Fibroblast of skin of left biceps (primary cell): ENCODE measurements at places on chromosomes 3 and 15.

DNA sequence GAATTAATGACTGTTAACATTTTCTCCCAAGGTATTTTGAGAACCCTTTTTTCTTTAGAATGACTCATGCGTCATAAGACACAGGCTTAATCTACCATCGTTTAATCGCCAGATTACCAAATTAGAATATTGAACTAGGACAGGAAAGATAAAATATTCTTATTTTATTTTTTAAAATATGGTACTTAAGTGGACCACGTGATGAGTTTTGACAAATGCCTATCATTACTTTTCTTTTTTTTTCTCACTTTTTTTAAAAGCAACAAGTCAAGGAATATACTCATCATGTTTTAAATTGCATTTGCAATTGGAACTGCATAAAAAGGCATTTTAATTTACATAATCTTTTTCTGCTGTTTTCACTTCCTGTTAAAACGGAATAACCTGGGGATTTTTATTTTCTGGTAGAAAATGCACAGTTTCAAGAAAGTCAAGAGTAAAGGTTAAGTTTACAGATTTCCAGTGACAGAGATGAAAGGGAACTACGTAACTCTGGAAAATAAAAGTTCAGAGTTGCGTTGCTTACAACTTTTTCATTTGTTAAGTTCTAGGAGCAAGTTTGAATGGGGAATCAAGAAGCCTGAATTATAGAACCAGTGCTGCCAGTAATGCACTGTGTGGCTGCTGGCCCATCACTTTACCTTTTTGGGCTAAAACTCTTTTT lies 23.6 kb downstream of the SIAH2 start:
- no peak for DNase-seq

GRCh38 chr15:58267051-58267450 lies 128.9 kb downstream of the AQP9 start:
- no peak for DNase-seq

- DNase-seq: no peak
These were observed 24.9 kb upstream of the GATM start for GRCh38 chr15:45402955-45403877.

DNA sequence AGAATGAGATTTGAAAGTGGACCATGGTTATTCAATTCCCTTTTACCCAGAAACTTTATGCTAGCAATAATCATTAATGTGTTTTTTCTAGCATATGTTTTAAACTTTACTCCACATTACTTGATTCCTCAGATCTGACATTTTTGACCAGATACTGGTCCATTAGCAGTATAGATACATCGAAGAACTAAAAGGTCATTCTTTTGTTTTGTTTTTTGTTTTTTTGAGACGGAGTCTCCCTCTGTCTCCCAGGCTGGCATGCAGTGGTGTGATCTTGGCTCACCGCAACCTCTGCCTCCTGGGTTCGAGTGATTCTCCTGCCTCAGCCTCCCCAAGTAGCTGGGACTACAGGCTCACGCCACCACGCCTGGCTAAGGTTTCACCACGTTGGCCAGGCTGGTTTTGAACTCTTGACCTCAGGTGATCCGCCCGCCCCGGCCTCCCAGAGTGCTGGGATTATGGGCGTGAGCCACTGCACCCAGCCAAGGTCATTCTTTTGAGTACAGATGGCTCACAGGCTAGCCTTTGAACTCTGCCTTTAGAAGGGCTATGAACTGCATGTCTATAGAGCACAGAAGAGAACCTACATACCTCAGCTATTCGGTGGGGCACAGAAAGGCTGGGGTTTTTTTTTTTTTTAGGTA lies 28.6 kb downstream of the CHP1 start:
- no peak for DNase-seq

DNA sequence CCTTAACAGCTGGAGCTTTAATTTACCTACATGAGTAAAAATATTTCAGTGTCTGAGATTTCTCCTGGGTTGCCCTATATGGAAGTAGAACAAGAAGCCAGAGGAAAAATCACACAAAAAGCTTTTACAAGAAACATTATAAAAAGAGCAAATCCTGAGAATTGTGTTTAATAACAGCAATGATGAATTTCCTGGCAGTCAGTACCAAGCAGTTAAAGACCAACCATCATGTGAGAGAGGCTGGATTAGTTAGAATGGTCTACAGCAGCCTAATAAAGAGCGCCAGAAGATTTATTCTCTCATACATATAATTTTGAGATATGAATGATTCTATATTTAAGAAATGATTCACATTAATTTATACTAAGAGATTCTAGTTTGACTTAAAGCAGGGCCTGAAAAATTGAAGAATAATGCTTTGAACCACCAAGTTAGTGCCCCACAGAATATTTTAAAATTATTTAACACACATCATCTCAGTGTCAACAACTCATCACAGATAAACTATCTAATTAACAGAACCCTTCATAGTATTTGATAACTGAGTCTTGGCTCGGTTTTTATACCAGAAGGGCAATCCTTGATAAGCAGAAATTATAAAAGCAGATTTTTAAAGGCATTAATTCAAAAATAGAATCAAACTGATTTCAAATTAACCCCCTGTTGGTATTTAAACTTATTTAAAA lies 59.9 kb upstream of the DPH6 start:
- DNase-seq: no peak
